ENCODE measurements at places on chromosomes 3 and 15.
A peak's percentile ranks its signal among the peaks of the same experiment; 100 is the strongest.

DNA sequence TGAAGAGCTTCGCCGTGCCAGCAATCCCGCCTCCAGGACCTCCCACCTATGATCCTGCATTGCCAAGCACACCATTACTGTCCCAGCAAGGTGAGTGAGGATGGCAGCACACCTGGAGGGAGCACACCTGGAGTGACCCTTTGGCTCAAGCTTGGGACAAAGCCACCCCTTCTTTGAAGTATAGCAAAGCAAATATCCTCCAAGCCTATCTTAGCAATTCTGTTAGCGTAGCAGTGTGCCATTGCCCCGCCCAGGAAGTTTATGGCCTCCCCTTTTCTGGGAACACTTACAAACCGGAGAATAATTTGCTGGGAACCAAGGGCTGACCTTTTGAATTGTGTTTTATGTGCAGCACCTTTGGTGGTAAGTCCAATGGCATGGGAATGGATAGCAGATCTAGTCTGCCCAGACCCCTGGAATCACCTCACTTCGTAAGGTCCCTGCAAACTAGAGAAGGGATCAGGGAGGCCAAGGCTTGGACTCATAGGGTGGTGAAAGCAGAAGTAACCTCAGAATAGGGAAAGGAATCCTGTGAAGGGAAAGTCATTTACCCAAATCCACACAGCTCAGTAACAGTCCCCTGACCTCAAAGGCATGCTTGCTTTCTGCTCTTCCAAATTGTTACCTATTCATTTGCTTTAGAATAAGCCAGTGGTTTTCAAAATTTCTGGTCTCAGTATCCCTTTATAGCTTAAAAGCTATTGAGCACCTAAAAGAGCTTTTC lies 70.1 kb downstream of the HCN4 start:
- no peak for DNase-seq

DNA sequence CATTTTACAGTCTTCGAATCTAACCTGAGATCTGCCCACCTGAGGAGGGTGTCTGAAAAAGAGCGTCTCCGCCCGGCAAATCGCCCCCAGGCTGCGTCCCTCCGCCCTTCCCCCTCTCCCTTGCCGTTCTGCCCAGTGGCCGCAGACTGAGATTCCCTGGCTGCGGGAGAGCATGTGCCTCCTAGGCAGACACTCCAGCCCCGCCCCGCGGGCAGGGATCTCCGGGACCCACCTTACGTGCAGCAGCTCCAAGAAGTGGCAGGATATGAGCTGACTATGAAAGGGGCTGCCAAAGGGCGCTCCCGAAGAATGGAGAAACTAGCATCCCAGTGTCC lies 2.7 kb upstream of the WNT5A start:
- no peak for DNase-seq

GRCh38 chr3:43390255-43390588 lies 103.9 kb downstream of the SNRK start:
- no peak for DNase-seq

DNA sequence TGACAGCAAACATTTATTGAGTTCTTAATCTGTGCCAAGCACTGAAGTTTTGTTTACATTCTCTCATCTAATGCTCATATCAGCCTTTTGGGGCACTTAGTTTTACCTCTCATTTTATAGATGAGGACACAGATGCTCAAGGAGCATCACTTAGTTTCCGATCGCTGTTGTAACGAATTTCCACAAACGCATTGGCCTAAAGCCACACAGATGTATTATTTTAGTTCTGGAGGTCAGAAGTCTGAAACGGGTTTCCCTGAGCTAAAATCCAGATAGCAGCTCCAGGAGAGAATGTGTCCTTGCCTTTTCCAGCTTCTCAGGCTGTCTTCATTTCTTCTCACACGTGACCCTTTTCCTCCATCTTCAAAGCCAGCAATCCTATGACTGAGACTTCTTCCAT lies 11.1 kb downstream of the SEMA6D start:
- DNase-seq: no peak

- DNase-seq: no peak
Observed at GRCh38 chr3:185517387-185518130, 18.7 kb upstream of the TMEM41A start.

DNA sequence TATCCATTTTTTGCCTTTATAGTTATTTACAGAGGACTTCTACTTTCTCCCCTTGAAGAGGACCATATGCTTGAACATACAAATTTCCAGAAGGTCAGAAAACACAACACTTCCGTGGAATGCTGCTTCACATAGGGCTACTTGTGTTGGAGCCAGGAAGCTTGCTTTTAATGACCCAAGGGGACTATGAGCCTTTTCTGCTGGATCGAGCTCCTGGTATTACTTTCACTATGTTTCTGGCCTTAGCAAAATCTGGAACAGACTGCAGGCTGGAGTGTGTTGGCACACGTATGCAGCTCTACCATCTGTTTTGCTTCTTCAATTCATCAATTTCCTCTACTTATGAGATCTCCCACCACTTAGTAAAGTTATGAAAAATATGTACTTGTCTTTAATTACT lies 69.3 kb upstream of the CBLB start:
- no peak for DNase-seq

- no peak for DNase-seq
Observed at GRCh38 chr3:46889381-46890110, 12.0 kb downstream of the PTH1R start.

DNA sequence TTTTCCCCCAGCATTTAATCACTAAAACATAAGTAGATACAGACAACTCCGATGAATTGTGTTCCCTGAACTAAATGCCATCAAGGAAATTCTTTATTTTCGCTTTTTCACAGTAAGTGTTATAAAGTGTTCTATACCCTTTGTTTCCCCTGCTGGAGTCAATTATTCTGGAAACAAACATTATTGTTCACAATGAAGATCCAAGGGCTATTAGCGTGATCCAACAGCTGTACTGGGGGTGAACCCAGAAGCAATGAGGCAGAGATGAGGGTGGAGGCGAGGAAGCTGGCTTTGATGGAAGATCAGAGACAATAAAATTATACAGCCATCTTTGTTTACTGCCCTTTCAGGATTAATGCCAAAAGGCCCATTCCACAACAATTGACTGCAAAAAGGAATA lies 250.3 kb upstream of the IGF1R start:
- DNase-seq: no peak

GRCh38 chr3:98262046-98262445 lies 2.0 kb upstream of the OR5H6 start:
- no peak for DNase-seq

DNA sequence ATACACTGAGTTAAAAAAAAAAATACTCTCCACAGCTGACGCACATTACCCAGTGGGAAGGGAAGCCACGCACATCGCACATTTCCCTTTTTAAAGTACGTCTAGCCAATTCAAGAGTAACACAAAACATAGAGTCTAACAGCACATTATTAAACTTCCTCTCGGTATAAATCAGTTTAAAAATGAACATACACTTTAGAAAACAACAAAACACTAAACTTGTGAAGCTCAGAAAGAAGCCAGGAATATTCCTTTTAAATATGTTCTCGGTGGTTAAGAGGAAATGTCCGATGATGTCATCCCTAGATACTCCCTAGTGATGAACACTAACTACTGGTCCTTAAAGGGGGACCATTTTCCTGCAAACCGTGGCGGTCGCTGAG lies 721 bp downstream of the MYEF2 start:
- no peak for DNase-seq

GRCh38 chr15:49301562-49301961 lies 121.5 kb upstream of the FGF7 start:
- no peak for DNase-seq

DNA sequence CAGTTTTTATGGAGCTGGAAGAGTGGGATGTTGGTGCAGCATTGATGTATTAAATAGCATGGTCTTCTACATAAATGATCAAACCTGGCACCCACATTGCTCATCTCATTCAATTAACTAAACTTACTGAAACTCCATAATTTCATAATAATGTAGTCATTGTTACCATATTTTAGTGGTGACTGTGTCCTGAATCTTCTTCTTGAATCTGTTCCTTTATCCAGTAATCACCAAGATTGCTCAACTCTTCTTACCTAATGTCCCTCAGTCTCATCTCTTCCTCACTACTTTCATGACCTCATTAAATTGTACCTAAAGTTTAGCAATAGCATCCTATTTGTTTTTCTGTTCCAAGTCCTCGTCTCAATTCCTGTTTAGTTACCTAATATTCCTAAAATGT lies 69.8 kb downstream of the FGF7 start:
- DNase-seq: no peak

DNA sequence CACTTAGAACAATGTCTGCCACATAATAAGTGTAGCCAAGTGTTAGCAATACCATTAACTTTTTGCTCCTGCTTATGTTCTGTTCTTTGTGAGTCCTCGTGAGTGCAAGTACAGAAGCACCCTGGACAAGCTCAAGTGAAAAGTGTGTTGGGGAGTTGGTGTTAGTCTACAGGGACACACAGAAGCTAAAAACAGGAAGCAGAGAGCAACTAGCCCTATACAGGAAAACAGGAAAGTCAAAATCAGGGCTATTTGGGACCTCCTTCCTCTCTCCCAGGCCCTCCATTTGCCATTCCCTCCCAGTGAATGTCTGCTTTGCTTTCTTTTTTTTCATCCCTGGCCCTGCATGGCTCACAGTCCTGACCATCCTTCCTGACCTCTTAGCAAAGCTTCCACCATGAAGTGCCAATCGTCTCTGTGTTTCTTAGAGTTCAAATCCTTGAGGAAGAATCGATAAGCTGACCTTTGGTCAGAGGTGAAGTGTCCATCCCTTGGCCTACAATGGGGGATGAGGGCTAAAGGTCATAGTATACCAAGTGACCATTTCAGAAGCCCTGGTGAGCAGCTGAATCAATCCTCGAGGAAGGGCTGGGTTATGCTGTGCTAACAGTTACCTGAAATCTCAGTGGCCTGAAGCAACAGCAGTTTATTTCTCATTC lies 328.2 kb downstream of the SHQ1 start:
- no peak for DNase-seq

GRCh38 chr3:15754047-15754446 lies 43.7 kb downstream of the ANKRD28 start:
- no peak for DNase-seq

- DNase-seq: peak; percentile 25
Observed at GRCh38 chr15:93141371-93141794, 52.4 kb upstream of the RGMA start.

- DNase-seq: no peak
Observed at GRCh38 chr3:195261925-195262324, 9.0 kb downstream of the XXYLT1 start.

- no peak for DNase-seq
Observed at GRCh38 chr15:29089731-29090616, 179.6 kb downstream of the NSMCE3 start.

GRCh38 chr3:153853163-153853562 lies 268.0 kb upstream of the ARHGEF26 start:
- no peak for DNase-seq

DNA sequence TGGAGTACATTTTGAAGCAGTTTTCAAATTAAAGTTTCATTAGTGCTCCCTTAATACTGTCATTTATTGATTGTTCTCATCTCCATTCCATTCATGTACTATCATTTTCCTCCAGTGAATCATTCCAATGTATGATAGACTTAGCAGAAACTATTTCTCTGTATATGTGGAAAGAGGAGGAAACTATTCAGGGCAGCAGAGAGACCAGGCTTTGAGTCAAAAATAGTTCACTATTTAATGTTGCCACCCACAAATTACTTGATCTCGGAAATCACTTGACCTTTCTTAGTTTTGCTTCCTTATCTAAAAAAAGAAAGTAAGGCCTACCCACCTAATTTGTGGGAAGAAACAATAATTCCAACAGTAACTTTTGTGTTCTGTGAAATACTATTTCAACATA lies 610.5 kb upstream of the ZNF385D start:
- DNase-seq: no peak

DNA sequence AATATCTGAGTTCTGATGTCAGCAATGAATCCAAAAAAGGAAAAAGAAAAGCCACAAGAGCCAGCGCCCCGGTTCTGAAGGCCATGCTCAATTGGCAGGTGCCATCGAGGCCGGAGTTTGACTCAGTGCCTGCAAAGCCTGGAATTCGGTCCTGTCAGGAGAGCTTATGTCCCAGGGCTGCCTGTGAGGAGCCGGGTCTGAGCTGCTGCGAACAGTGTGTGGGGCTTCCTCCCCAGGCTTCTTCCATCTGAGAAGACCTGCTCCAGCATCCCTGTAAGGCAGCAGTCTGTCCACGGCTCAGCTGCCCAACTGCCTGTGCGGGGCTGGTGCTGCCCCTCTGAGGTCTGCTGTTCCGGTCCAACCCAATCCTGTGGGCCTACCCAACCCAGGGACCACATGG lies 46.1 kb downstream of the ROPN1B start:
- no peak for DNase-seq

DNA sequence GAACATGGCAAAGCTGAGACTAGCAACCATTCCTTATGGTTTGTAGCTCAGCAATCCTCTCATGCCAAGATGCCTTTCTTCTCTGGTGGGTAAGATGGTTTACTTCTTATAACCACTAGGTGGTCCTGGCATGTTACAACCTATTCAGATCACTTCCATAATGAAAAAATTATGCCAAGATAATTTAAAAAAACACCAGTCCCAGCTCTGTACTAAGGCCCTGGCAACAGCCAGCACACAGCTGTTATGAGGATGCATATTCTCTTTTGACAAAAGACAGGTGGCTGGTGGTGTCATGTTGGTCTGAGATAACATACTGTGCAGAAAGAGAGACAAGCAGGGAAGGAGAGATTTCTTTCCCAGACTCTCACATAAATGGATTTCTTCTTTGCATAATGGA lies 65.7 kb upstream of the FRMD4B start:
- no peak for DNase-seq

DNA sequence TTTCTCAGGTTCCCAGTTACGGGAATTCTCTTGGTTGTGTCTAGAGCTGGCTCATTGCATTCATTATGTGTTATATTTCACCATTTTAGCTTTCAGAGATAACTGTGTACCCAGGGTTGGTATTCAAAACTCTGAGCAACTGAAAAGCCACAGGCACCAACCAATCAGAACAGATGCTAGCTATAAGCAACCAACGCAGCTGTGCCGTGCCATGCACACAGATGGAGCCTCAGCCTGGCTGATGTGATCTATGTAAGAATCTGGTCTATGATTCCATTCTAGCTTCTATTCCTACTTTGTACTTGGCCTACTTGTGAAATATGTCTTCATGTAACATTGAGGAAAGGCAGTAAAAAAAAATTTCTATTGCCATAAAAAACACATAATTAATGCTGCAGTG lies 95.0 kb upstream of the CCDC80 start:
- no peak for DNase-seq

GRCh38 chr15:78225783-78226541 lies 8.4 kb downstream of the ACSBG1 start:
- DNase-seq: no peak

GRCh38 chr3:183330881-183331280 lies 77.8 kb downstream of the B3GNT5 start:
- DNase-seq: no peak

GRCh38 chr3:161103776-161104385 lies 1.3 kb downstream of the B3GALNT1 start:
- no peak for DNase-seq

GRCh38 chr15:73982222-73982962 lies 9.7 kb downstream of the STOML1 start:
- no peak for DNase-seq

- DNase-seq: no peak
Observed at GRCh38 chr3:154786724-154787123, 293.4 kb upstream of the MME start.

GRCh38 chr3:63521657-63522056 lies 130.8 kb upstream of the SNTN start:
- DNase-seq: no peak

- no peak for DNase-seq
Observed at GRCh38 chr3:89246326-89246725, 138.9 kb downstream of the EPHA3 start.

GRCh38 chr15:51842852-51843737 lies 13.6 kb downstream of the TMOD3 start:
- DNase-seq: no peak

GRCh38 chr3:123782488-123782887 lies 101.6 kb downstream of the MYLK start:
- no peak for DNase-seq

GRCh38 chr3:64445109-64445943 lies 220.1 kb upstream of the PRICKLE2 start:
- no peak for DNase-seq
